ENCODE measurements at places on chromosomes 2 and 18. TPM values are rescaled to one million over a fixed set of nuclear protein-coding genes. Genes with fewer than 3 reads are reported as not detected.

ZFP36L2 gene
- total RNA-seq: 501 TPM

FLACC1 gene
- 4.7 TPM for total RNA-seq

KATNAL2 gene
- 0.86 TPM for total RNA-seq

DNA sequence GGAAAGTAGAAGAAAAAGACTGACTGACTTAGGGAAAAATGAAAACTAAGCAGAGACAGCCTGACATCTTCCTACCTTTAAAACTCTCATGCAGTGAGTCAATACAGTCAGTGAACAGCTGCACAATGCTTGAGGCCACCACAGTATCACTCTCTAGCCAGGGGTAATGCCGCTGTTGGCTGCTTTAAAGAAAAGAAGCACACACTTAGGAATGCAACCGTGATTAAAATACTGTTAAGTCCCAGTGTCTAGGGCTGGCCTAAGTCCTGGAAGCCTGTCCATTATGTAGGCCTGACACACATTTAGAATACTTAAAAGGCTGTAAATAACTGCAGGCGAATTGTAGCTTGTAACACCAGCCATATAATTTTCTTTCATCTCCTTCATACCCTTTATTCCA lies 50.7 kb downstream of the SIGLEC15 start:
- peaks cover 10% of the 10 kb centered on the region for H3K36me3 ChIP-seq
- H3K27ac ChIP-seq: peak overlapping the region; percentile 24
- no peak for DNase-seq
- H3K4me3 ChIP-seq: no peak overlapping the region
- H3K4me1 ChIP-seq: peaks cover 31% of the 10 kb centered on the region
- H3K27me3 ChIP-seq: no peaks in the 10 kb centered on the region

All from T-helper 17 cell (primary cell).